NCI-H1105 treated with DMSO at 0.1 percent for 48 hours (cell line): ENCODE measurements at places on chromosomes 5 and 9.
A peak's percentile ranks its signal among the peaks of the same experiment; 100 is the strongest.

GRCh38 chr5:91182763-91183162, 200.4 kb downstream of the ARRDC3 start:
- DNase-seq, result no peak

- no peak for DNase-seq
Observed at GRCh38 chr5:89847743-89848142, 561.8 kb downstream of the CETN3 start.

GRCh38 chr5:6081727-6082210, 296.6 kb downstream of the MED10 start:
- no peak for DNase-seq

GRCh38 chr9:75894566-75894965, 4.1 kb downstream of the PCSK5 start:
- no peak for DNase-seq

DNA sequence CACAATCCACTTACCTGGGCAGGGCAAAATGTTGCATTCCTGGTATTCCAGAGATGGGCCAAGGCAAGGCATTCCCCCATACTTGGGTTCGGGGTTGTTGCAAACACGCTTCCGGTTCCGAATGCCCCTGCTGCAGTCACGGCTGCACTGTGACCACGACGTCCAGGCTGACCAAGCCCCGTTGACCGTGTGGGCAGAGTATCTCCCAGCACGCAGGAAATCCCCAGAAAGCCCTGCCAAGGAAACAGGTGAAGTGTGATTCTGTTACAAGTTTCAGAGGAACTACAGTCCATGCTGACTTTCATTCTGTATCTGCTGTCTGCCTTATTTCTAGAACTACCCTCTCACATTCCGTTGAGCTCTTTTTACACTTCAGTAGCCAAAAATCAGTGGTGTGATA, 483.0 kb downstream of the SEMA5A start:
- no peak for DNase-seq

- DNase-seq, result no peak
Observed at GRCh38 chr9:109974918-109975276, 194.9 kb downstream of the PALM2AKAP2 start.

DNA sequence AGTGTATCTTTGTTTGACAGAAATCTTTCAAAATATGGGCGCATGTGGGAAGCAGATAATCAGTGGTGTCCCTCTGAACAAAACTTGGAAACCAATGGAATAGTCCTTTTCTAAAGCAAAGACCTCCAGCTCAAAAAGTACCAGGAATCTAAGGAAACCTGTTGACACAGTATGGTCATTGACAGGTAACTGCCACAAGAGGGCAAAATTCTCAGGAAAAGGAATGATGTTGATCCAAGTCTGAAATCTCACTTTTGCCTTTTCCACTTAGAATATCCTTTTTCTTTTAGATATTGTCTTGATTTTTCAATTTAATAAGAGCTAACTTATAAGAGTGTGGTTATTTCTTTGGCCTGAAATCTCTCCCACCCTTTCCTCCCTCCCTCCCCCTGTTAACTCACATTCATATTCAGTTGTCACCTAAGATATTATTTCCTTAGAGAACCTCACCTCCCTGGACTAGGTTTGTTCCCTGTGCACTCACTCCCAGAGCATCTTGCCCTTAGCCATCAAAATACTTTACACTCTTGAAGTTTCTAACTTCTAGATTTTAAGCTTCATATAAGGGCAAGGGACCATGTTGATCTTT, 59.0 kb upstream of the BARX1 start:
- DNase-seq, result peak; percentile 45

- no peak for DNase-seq
Observed at GRCh38 chr9:99071313-99072039, 33.4 kb upstream of the TGFBR1 start.

- no peak for DNase-seq
Observed at GRCh38 chr5:2013301-2014057, 130.8 kb upstream of the IRX4 start.

- no peak for DNase-seq
Observed at GRCh38 chr9:121474231-121474947, 25.3 kb downstream of the GGTA1 start.
